WTC11 (cell line): ENCODE measurements at places on chromosomes 7 and 10.

GRCh38 chr10:100192350-100192749, 6.5 kb upstream of the ERLIN1 start:
- DNase-seq: no peak

DNA sequence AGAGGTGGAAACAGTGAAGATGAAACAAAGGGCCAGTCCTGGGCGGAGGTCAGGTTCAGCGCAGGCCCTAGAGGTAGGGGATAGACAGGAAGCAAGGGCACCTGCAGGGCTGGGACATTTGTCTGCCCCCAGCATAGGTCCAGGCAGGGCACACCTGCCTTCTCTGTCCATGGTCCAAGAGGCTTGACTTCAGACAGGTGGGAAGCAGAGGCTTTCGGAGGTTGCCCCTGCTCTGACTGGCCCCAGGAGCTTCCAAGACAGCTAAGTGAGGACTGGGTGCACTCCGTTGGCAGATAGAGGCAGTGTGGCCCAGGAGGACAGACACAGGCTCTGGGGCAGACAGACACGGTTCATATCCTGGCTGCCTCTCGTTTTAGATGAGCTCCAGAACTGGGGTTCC, 71.6 kb upstream of the GRB10 start:
- no peak for DNase-seq

DNA sequence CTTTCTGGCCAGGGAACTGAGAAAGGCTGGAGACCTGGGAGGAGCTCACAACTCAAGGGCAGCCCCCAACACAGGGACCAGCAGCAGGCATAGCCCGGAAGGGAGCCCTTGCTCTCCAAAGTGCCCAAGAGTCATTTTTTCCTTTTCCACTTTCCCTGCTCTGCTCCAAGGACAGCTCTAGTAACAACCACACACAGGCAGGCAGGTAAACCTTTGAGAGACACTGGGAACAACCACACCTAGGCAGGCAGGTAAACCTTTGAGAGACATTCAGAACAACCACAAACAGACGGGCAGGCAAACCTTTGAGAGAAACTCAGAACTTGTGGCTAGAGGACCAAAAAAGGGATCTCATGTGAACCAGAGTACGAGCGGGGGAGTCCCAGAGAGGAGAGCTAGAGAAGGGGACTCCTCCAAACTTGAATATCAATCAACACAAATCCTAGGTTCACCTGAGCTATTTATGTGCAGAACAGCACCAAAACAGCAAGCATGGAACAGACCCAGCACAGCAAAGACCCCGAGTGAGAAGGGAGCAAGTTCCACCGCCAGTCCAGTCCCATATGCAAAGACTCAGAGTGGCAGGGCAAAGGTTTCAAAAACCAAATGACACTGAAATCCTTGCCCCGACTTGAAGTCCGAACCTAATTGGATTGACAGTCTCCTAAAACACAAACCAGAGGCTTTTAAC, 33.6 kb upstream of the GUSB start:
- DNase-seq: no peak

DNA sequence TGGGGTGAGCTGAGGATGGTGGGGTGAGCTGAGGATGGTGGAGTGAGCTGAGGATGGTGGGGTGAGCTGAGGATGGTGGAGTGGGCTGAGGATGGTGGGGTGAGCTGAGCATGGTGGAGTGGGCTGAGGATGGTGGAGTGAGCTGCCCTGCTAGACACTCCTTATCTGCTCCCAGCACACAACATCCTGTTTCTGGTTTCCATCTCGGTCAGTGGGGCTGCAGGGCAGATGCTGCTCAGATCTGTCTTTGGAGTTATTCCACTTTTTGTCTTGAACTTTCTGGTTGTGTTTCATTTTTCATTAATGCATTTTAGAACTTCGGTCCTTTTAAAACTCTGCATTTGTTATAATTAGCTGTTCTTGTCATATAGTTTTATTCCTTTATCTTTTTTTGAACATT, 67.9 kb upstream of the ANTXRL start:
- DNase-seq: no peak

DNA sequence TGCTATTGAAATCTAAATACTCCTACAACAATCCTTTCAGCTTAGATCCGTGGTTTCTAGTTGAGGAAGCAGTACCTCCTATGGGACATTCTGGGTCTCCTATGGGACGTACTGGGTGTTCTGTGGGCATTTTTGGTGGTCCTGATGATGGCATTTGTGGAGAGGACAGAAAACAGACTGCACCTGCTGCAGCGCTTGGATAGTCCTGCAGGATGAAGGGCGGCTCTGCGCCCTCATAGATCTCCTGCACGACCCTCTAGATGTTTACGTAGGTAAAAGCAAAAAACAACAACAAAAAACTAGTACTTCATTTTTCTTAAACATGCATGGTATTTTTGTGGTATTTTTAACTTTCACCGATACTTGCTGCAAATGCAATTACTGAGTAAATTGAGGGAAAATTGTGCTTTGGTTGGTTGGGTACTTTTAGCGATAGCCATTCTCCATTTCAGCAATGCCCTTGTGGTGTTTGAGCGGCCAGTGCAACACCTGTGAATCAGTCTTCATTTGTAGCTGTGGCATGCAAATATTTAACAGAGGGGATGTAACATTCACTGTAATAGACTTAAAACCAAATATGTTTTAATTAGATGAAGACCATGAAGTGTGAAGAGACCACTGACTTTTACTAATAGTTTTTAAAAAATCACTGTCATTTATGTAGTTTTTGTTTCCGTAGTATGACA, 461.2 kb downstream of the SDK1 start:
- DNase-seq: no peak
